Suppressor macrophage treated with lipopolysaccharide for 4 hours (primary cell): ENCODE measurements at places on chromosomes 3 and 15.

GRCh38 chr3:171948674-171949073, 90.7 kb upstream of the FNDC3B start:
- DNase-seq, result no peak

DNA sequence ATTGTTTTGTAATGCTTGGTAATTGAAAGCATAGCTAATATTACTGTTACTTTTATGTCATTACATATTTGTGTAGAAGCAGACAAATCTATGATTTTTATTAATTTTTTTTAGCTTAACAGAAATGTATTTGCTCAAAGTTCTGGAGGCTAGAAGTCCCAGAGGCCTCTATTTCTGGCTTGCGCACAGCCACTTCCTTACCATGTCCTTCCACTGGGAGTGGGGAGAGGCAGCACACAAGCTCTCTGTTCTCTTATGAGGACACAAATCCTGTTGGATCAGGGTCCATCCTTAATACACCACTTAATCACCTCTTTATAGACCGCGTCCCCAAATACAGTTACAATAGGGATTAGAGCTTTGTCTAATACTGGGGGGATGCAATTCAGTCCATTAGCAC, 1061.4 kb downstream of the OTOL1 start:
- DNase-seq, result no peak

GRCh38 chr3:103825586-103825985, 1390.8 kb downstream of the ZPLD1 start:
- no peak for DNase-seq

DNA sequence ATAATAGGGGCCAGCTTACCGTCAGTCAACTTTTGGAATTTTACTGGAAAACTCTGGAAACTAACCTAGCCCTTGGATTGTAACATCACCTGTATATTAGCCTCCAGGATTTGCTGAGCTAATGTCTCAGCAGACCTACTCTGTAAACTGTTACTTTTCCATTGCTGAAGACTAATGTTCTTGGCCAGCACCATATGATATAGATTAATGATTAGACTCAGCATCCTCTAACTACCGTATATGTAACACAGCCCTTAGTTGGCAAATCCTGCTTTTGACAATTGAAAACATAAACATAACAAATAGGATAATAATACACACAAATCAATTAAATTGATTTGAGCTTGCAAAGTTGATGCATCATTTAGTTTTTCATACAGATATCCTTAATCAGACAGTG, 26.6 kb upstream of the GBE1 start:
- no peak for DNase-seq

- DNase-seq, result peak; percentile 51
These were observed 2.6 kb downstream of the GMPS start for GRCh38 chr3:155872904-155873646.

DNA sequence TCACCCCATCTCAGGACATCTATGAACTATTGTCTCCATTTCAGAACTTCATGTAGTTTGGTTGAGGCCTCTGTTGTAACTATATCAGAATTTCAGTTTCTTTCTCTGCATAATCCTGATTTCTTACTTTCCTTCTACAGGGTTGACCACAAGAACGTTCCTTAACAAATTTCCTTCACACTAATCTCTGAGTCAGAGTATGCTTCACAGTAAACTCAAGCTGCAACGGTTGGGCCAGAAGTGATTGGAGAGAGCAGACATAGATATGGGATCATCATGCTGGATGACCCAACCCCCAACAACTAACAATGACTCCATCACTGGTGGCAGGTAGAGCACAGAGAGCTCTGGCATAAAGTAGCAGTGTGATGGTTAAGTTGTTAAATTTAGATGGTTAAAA, 128.8 kb upstream of the OSTN start:
- no peak for DNase-seq

DNA sequence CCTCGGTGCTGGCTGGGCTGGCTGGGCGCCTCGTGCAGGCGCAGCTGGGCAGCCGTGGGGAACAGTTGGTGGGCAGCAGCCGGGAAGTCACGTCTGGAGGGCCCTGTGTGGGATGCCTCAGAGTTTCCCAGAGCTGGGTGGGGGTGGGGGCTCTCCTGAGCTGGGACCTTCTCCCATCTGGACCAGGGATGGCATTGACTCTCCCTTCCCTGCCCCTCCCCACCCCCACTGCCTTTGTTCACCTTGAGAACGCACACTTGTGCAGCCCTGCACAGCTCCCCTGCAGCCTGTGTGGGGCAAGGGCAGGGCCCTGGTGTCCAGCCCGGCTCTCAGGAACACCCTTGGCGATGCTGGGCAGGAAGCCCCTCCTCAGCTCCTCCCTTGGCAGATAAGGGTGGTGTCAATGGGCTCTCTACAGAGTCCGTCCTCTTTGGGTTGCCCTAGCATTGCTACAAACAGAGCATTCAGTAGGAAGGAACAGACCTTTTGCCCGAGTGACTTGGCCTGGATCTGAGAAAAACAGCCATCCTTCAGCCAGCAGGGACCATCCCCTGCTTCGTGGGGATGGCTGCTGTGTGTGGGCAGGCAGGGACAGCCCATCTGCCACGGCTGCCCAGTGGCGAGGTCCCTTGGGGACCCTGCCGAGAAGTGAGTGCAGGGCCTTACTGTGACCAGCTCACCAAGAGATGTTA, 25.5 kb upstream of the KLF13 start:
- DNase-seq, result no peak

- DNase-seq, result no peak
These were observed 3.4 kb downstream of the KLHL40 start for GRCh38 chr3:42688487-42689420.

- DNase-seq, result no peak
These were observed 72.4 kb upstream of the SGO1 start for GRCh38 chr3:20258371-20258770.

GRCh38 chr3:4634894-4635293, 141.7 kb downstream of the ITPR1 start:
- DNase-seq, result no peak

GRCh38 chr3:134474956-134475355, 10.8 kb downstream of the ANAPC13 start:
- DNase-seq, result no peak

- no peak for DNase-seq
These were observed 43.5 kb downstream of the KCNAB1 start for GRCh38 chr3:156163848-156164247.

DNA sequence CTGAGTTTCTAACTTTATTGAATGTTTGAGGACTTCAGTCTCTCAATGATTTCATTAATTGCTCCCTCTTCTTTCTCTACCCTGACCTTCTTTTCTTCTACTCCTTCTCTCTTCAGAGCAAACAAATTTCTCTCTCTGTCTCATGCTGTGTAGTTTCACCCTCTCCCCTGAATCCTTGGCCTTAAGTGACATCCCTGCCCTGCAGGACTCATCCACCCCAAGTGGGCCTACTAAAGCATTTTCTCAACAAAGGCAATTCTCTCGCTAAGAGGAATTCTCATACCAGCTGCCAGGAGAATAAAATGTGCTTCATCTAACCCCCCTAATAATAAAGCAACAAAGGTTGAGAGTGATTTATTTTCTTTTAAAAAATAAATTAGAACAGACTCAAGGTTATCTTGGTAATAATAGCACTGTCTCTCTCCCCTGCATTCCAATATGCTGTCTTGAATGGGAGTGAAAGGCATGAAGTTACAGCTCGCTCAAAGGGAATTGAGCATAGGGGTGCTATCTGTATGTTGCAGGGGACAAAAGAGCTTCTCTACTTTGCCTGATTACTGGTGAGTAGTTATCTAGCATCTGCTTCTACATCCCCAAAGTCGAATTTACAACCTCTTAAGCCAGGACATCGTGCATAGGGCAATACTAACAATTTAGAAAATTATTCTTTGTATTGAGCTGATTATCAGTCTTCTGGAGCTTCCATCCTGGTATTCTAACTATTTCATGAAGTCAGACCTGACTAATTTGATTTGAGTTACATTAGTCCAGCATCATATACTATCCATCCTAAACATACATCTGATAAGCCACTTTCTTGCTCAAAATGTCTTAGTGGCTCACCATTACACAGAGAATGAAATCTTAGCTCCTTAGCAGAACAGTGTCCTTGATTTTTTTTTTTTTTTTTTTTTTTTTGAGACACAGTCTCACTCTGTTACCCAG, 76.9 kb upstream of the DNAJC19 start:
- no peak for DNase-seq

GRCh38 chr3:98730338-98730737, 32.8 kb upstream of the ST3GAL6 start:
- DNase-seq, result peak; percentile 84

DNA sequence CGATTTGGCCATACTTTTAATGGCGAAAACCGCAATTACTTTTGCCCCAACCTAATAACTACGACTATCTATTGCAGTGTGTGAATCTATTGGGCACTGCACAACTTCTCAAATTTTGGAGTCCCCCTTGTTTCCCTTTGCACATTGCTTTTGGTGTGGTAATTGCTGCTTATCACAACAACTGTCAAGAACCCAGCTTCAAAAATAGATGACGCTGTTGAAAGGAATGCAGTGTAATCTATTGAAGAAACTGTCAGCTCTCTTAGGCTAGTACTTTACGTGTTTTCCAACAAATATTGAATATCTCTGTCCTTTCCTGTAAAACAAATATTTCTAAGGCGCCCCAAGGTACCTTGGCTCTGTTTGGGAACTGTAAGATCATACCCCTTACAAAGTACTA, 222.8 kb upstream of the UBE2E2 start:
- no peak for DNase-seq

DNA sequence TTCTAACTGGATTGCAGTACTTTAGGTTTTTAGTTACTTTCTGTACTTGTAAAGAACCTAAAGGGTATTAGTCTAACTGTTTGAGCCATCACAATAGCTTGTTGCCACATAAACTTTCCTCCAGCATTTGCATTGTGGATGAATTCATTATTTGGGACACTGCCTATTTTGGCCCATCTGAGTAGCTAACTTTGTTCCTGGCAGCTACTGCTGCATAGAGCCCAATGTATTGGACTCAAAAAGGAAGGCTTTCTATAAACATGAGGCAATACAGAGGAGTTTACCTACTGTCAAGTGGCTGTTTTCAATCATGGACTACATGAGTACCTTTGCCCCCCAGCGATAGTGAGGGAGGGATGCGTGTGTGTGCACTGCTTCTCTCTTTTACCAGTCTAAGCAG, 1.9 kb downstream of the ROBO2 start:
- no peak for DNase-seq

- no peak for DNase-seq
These were observed 131.6 kb upstream of the CMC1 start for GRCh38 chr3:28109829-28110228.

- no peak for DNase-seq
These were observed 37.9 kb downstream of the RETNLB start for GRCh38 chr3:108719178-108719806.

- DNase-seq, result no peak
These were observed 1.4 kb upstream of the HCN4 start for GRCh38 chr15:73370151-73370550.

GRCh38 chr3:160478338-160478737, 28.8 kb upstream of the TRIM59 start:
- peak; percentile 5 for DNase-seq

DNA sequence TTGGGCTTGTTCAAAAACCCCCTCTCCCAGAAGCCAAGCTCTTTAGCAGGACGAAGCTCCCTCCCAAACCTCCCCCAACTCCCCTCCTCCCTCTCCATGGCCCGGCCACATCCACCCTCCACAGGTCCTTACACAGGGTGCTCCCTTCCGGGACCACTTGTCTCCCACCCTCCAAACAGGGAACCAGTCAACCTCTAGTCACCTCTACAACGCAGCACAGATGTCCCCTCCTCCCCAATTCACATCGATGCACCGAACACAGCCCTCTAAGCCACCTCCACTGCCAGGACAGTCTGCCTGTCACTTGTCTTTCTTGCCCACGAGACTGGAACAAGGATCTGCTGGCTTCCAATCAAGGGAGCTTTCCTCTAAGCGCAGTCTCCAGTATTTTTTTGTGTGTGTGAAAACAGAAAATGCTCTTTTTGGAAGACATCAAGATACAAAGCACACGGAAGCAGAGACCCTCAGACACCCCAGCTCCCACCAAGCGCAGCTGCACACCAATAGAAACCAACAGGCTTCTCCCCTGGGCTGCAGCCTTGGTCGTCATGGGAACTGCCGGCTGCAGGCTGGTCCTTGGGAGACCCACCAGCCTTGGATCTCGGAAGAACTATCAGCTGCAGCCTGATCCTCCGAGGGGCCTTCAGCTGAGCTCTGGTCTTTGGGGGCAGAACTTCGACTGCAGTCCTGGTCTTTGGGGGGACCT, 26.5 kb downstream of the IQSEC1 start:
- no peak for DNase-seq
